Regular cardiac myocyte (primary cell): ENCODE measurements at places on chromosomes 3 and 15. TPM values are rescaled to one million over a fixed set of nuclear protein-coding genes. Genes with fewer than 3 reads are reported as not detected.

PATL2 gene
- under 0.01 and 0.56 TPM in 2 replicates for total RNA-seq

NEK10 gene
- 15.9 and 27.6 TPM in 2 replicates for total RNA-seq

FYTTD1 gene
- total RNA-seq = 47.7 and 60.9 TPM in 2 replicates

FBXW12 gene
- total RNA-seq = 0.28 TPM in 1 of 2 replicates, not detected in the other

CCR8 gene
- total RNA-seq = not detected in 2 replicates
